ENCODE measurements at places on chromosomes 7 and 10.

- DNase-seq, result no peak
Measured at GRCh38 chr7:28621369-28621841, 209.1 kb downstream of the CREB5 start.

- no peak for DNase-seq
Measured at GRCh38 chr10:112899391-112900065, 50.5 kb upstream of the TCF7L2 start.

GRCh38 chr10:132893090-132893489 is 49.3 kb downstream of the CFAP46 start:
- peak; percentile 10 for DNase-seq

DNA sequence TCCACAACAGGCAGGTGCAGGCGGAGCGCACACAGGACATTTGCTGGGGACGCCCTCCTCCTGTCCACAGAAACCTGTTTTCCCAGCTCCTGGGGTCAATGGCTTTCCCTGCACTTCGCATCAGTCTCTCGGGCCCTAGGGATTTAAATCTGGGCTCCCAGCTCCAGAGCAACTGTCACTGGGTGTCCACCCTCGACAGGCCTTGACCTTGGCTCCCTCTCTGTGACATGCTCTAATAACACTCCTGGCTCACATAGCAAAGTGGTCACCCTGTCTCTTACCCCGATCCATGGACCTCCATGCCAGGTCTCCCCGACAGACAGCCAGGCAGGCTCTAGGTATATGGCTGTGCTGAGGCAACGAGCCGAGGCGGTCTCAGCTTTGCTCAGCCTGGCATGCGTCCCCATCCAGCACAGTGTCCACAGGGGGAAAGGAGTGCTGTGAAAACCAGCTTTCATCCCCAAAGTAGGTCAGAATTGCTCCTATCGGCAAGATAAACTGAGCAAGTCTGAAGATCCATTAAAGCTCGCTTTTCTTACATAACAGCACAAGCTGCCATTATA is 195.6 kb downstream of the TNS3 start:
- DNase-seq, result no peak

DNA sequence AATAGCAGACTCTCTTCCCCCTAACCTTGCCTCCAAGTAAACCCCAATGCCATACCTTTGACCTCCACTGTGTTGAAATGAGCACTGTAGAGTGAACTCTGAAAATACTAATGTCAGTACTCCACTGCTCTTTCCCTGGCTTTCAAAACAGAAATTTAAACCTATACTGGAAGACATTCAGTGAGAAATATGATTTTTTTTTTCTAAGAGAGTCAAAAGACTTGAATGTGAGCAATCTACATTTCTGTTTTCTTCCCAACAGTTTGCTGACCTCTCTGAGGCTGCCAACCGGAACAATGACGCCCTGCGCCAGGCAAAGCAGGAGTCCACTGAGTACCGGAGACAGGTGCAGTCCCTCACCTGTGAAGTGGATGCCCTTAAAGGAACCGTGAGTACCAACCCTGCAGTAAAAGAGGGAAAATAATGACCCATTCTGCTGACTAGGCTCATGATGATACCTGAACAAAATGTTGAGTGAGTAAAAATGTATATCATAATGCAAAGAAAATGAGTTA is 6.4 kb downstream of the VIM start:
- peak; percentile 35 for DNase-seq

- DNase-seq, result no peak
Measured at GRCh38 chr10:122949296-122949695, 4.7 kb downstream of the C10orf88 start.

GRCh38 chr7:23294549-23295400 is 4.4 kb upstream of the MALSU1 start:
- peak; percentile 26 for DNase-seq

DNA sequence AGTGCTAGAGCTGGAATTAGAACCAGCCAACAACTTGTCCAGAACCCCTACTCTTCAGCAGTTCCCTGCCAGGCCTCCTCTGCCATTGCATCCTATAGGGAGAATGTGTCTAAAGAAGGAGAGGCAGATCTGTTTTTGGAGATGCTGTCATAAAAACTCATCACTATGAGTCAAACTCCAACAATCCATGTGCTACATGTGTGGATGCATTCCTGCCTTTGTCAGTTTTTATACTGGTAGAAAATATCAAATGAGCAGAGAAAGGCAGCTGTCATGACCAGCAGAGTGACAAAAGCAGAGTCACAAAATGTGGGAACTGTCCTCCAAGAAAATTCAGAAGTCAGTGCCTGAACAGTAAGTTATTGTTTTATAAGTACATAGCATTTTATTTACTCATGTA is 93.0 kb downstream of the ABLIM1 start:
- DNase-seq, result peak; percentile 28

DNA sequence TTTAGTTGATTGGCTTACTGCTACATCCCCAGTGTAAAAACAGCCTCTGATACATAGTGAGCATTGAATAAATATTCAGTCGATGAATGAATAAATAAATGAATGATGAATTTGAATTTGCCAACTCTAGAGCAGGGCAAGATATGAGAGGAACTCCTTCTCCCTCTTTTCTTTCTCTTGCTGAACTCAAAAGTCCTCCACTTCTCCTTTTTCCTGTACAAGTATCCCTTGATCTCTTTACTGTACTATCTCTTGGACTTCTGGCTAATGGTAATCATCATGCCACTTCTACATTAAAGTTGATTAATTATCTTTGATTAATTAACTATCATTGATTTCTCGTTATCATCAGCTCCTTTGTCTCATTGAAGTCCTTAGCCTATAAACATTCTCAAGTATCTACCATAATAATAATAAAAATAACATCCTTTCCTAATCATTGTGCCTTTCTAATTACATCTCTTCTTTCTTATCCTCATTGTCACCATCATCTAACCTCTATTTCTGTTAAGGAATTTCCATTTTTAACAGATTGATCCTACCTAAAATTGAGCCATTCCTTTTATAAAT is 10.6 kb downstream of the CPED1 start:
- no peak for DNase-seq

DNA sequence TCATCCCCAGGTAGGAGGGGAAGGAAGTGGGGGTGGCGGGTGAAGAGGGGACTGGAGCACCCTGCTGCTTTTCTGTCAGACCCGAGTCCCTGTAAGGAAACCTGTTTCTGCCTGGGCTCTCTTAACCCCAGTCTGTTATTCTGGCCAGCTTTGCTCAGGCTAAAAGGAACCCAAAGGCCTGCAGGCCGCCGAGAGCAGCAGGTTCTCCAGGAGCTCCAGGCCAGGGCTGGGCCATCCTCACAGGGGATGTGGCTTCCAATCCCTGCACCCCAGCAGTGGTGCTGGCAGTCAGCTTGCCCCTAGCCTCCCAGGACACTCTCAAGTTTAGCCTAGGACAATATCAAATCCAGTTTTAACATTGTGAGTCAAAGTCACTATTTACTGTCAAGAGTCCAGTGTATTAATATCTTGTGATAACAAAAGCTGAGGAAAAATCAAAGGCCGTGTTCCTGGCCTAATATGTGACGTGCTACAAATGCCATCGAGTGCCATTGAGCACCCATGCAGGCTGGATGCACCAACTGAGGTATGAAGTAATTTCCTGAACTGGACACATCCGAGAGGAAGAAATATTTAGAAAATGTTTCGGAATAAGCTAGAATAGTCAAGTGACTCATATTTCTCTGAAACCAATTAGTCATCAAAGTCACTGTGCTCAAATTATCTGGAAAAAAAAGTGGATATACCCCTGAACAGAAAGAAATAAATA is 7.0 kb downstream of the PKD1L1 start:
- DNase-seq, result peak; percentile 92

- DNase-seq, result no peak
Measured at GRCh38 chr7:43590862-43591557, 8.1 kb downstream of the STK17A start.

- DNase-seq, result no peak
Measured at GRCh38 chr7:143129051-143129450, 2.8 kb upstream of the PIP start.

GRCh38 chr10:95324436-95325268 is 33.8 kb upstream of the PDLIM1 start:
- DNase-seq, result no peak

GRCh38 chr7:46745707-46746090 is 824.6 kb upstream of the IGFBP3 start:
- DNase-seq, result peak; percentile 11

- no peak for DNase-seq
Measured at GRCh38 chr7:128906766-128907559, 3.5 kb downstream of the KCP start.

- DNase-seq, result no peak
Measured at GRCh38 chr10:79980711-79981110, 31.8 kb upstream of the SFTPD start.

GRCh38 chr10:132546567-132547420 is 9.2 kb downstream of the INPP5A start:
- DNase-seq, result no peak

GRCh38 chr7:135704698-135705097 is 23.3 kb downstream of the SLC13A4 start:
- no peak for DNase-seq

GRCh38 chr7:126689037-126689436 is 563.7 kb downstream of the GRM8 start:
- DNase-seq, result no peak

- DNase-seq, result no peak
Measured at GRCh38 chr10:125843603-125844329, 20.4 kb downstream of the BCCIP start.

- DNase-seq, result no peak
Measured at GRCh38 chr10:132924046-132924952, 18.1 kb downstream of the CFAP46 start.

- DNase-seq, result no peak
Measured at GRCh38 chr10:19493917-19494316, 322.3 kb upstream of the PLXDC2 start.

DNA sequence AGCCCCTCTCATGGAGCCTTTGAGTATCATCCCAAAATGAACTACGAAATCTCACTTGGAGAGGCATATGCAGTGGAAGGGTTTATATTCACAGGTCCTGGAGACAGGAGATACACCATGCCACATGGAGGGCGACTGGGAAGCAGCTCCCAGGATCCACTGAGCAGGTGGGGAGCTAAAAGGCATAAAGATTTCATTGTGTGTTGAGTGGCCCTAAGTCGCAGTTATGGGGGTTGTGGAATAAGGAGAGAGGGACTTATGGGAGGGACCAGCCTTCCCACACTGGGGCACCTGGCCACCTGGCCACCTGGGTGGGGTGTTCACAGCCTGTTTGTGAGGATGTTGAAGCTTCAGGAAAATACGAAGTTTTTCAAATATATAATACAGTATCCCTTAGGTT is 37.0 kb upstream of the CHST3 start:
- DNase-seq, result no peak
